Stimulated activated CD4-positive, alpha-beta T cell treated with anti-CD3 and anti-CD28 coated beads, Interleukin-15, amount 100 ng/mL, for 1 hour (primary cell): ENCODE measurements at places on chromosomes 6 and 20.

DNA sequence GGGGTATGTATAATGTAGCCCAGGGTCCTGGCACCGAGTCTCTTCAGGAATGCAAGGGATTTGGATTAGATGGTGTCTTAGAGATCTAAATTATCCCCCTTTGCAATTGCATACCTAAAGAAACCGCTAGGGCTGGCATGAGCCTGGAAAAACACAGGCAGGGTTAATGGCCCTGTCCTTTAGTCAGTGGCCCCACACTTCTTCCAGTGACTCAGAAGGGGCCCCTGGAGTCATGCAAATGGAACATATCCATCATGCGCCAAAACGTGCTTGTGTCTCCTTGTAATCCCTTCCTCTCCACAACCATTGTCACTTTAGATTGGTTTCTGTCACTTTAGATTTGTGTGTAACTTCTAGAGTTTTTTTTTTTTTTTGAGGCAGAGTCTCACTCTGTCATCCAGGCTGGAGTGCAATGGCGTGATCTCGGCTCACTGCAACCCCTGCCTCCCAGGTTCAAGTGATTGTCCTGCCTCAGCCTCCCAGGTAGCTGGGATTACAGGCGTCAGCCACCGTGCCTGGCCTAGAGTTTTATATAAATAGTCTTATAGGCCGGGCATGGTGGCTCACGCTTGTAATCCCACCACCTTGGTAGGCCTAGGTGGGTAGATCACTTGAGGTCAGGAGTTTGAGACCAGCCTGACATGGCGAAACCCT, 8.7 kb upstream of the MYBL2 start:
- DNase-seq = no peak

DNA sequence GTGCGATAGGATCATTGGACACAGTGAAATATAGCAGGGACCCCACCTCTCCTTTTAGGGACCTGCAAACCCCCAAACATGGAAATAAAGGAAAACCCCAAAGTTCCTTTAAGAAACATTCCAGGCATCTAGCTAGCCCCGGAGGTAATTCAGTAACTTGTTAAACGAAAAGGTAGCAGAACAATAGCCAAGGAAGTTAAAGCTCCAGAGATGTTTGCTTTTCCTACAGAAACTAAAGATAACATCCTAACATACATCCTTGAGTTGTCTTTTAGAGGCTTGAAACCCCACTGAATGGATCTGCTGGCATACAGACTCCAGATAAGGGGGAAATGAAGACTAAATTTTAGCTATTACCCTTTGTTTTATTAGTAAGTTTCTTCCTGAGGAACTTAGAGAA, 51.0 kb downstream of the FAM184A start:
- no peak for DNase-seq

GRCh38 chr6:29591677-29592076, 6.8 kb downstream of the OR2H2 start:
- no peak for DNase-seq

DNA sequence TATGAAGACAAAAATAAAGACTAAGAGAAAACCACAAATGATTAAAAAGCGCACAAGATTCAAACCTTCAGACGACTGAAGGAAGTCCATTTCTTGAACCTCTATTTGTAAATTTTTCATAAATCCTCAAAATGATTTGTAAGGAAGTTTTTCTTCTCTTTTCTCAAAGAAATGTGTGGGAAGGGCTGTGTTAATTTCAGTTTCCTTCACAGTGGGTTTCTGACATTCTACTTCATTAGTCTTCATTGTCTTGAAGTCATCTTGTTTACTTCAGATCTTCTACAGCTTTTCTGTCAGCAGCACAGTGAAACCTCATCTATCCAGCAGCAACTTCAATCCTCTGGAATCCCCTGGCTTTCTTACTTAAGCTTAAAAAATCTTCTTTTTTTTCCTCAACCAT, 87.6 kb upstream of the MYLIP start:
- no peak for DNase-seq

- peak; percentile 20 for DNase-seq
Observed at GRCh38 chr6:129748212-129748900, 38.4 kb upstream of the ARHGAP18 start.

DNA sequence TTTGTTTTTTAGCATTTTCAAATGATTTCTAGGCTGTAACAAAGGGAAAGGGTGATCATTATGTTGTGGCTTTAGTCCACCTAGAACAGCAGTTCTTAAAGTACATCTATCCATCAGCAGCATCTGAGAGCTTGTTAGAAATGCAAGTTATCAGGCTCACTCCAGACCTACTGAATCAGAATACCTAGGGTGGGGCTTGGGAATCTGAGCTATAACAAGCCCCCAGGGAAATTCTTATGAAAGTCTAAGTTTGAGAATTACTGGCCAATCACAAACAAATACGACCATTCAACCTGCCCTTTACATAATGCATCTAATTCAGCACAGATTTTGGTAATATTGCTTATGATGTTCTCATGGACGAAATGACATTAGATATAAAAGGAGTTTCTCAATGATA, 123.5 kb downstream of the LAMP5 start:
- no peak for DNase-seq

GRCh38 chr6:144434308-144434990, 149.3 kb downstream of the UTRN start:
- DNase-seq = no peak

DNA sequence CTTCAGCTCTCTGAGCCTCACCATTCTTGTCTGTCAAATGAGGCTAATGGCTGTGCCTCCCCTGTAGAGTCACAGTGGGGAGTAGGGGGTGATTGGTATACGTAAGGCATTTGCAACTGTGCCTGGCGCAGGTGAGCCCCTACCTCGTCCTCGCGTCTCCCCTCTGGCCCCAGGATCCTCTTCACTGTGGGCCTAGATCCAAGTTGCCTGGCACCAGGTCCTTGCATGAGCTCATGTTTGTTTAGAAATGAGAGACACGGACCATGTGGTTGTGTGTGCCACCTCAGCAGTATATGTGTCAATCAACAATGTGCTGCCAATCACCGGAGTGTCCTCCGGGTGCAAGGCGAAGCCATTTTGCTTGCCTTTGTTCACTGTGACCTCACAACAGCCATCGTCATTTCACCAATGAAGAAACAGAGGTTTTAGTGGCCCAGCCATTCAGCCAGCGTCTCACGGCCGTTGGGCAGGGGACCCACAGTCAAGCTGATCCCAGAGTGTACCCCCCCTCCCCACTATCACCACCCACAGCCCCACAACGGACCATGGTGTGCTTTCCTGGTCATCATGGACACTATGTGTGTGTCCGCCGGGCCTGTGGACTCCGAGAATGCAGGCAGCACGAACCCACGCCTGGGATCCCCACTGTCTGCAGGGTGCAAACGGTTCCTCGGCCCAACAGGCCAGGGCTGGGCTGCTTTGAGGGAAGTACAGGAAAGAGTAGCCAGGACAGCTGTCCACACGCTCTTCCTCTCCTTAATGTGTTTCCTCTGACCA, 35.9 kb upstream of the STX16 start:
- DNase-seq = no peak

DNA sequence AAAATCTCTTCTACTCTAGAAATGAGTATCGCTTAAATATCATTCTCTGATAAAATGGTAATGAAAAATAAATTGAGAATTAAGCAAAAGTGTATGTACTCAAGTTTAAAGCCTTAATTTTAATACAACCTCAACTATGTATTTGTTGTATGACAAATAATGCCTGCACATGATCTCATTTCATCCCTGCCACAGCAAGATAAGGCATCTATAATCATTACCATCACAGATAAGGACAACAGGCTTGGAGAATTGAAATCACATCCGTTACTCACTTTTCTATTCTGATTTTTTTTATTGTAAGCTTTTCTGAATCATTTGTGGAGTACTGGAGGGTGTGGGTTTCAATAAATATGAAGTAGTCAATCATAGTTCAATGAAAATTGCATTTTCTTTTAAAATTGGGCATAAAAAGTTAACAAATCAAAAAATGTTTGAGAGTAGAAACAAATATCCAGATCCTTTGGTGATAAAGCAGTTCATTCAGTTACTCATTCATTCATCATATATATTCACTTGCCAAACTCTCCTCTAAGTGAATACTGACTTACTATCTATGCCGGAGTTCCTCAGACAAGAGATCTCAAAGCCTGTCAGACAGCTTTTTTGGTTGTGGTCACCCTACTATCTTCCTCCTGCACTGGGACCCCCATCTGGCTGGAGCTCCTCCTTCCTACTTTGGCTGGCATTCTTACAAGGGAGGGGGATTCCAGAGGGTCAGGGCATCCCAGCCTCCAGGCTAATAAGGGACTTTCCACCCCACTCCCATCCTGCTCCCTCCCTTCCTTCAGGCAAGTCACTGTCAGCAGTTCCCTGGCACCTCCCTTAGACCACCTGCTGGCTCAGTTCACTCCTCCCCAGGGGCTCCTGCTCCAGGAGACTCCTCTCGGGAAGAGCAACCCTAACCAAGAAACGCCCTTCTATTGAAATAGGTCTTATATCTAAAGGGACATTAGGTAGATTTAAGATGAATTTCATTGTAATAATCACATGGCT, 118.6 kb downstream of the OGFRL1 start:
- no peak for DNase-seq

DNA sequence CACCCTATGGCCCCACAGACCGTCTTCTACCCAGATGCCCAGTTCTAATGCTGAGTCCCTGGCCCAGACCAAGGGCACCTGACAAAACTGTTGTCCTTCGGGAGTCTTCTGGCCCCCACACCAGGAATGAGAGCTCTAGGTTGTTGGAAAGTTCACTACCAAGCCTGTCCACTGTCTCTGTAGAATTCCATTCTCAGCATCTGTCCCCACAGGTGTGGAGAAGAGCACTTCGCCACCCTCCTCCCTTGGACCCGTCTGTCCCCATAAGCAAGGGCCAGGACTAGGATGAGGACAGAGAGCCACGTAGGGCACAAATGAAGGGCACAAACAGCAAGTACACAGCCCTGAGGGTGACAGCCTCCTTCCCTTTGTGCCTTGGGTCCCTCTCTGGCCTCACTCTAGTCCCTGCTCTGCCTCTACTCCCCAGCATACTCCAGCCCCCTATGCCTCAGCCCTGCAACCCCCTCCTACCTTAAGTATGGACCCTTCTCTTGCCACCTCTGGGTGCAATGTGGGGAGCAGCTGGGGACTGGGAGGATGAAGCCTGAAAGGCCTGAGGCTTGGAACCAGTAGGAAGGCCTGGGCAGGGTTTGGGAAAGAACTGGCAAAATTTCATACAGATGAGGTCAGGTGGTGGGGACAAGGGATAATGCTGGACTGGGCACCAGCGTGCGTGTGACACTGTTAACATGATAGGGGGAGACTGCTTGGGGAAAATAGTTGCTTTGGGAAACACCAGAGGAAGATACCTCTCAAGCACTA, 4.3 kb downstream of the LZTS3 start:
- no peak for DNase-seq

- no peak for DNase-seq
Observed at GRCh38 chr6:75590370-75590769, 11.3 kb upstream of the SENP6 start.
